Body of pancreas (tissue), 4 donors: ENCODE measurements at places on chromosomes 12 and 14.

- no peak overlapping the region for H3K4me3 ChIP-seq
- H3K27ac ChIP-seq = no peak overlapping the region
- H3K4me1 ChIP-seq = peaks cover 4% of the 10 kb centered on the region
- no peaks in the 10 kb centered on the region for H3K27me3 ChIP-seq
- DNase-seq = no peak
- no peaks in the 10 kb centered on the region for H3K36me3 ChIP-seq
These were observed 12.3 kb upstream of the LMO3 start for GRCh38 chr12:16618256-16618655.

DNA sequence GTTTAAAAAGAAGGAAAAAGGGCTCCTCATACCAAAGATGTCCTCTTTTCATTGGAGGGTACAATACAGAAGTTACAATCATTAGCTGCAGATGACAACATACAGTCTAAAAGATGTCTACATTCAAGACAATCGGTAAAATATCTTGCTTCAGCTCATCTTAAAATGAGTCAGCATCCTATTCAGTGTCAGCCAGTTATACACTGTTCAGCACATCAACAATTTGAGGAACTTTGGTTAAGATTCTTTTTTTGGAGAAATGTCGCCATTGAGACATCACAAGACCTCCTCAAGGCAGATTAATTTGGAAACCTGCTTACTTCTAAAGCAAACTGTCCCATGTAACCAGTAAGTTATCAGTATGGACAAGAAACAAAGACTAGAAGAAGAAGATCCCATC, 100.7 kb upstream of the SLC38A4 start:
- H3K4me1 ChIP-seq = no peaks in the 10 kb centered on the region
- no peaks in the 10 kb centered on the region for H3K36me3 ChIP-seq
- DNase-seq = no peak
- H3K27ac ChIP-seq = no peak overlapping the region

DNA sequence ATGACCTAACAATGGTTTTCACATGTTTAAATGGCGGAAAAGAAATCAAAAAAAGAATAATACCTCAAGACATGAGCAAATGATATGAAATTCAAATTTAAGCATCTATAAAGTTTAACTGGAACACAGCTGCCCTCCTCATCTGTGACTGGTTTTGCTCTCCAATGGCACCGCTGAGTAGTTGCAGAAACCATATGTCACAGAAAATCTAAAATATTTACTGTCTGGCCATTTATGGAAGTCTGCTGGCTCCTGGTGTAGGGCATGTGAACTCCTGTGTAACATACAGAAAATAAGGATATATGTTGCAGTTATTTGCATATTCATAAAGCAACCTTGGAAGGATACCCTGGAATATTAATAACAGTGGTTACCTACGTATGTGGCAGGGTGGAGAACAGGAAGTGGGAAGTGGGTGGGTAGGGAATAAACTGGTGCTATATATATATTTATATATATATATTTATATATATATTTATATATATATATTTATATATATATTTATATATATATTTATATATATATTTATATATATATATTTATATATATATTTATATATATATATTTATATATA, 48.4 kb downstream of the LTBP2 start:
- H3K27ac ChIP-seq = no peak overlapping the region
- no peaks in the 10 kb centered on the region for H3K4me1 ChIP-seq

- H3K27me3 ChIP-seq = no peaks in the 10 kb centered on the region
- H3K4me3 ChIP-seq = no peak overlapping the region
- no peaks in the 10 kb centered on the region for H3K4me1 ChIP-seq
- DNase-seq = no peak
These were observed 77.8 kb downstream of the SMOC1 start for GRCh38 chr14:69956970-69957369.

GRCh38 chr14:36035675-36036074, 140.8 kb downstream of the PTCSC3 start:
- no peaks in the 10 kb centered on the region for H3K27me3 ChIP-seq
- H3K36me3 ChIP-seq = no peaks in the 10 kb centered on the region
- H3K27ac ChIP-seq = no peak overlapping the region
- H3K4me1 ChIP-seq = no peaks in the 10 kb centered on the region
